Fibroblast of skin of back (primary cell): ENCODE measurements at places on chromosomes 13 and 19.
A peak's percentile ranks its signal among the peaks of the same experiment; 100 is the strongest.

DNA sequence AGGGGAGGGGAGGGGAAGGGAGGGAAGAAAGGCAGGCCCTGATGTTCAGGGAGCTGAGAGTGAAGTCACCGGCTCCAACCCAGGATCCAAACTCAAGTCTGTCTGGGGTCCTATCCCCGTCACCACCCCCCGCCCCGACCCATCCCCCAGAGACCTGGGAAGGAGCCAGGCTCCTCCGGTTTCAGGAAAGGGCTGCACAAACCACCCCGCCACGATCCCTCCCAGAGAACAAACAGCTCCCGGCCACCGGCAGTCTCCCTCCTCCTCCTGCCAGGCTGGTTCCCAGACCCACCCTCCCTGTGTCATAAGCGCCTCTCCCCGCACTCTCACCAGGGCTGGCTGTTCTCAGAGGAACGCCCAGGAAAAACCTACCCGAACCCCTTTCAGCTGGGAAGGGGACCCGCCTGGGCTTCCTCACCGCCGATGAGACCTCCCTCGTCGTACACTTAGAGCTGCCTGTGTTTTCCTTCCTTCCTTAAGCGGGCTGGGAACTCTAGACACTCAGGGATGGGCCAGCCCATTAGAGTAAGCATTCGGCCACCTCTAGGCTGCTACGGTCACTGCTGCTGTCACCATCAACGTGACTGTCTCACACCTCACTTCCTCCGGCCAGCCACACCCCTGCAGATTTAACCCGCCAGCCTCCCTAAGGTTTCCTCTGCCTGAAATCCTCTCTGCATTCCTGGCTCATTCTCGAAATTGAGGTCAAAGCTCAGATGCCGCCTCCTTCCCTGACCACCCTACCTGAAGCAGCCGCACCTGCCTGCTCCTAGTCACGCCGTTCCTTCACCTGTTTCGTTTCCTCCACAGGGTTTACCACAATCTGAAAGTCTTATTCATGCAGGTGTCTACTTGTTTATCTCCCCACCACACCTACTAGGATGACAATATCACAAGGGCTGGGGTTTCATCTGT is 6.3 kb upstream of the RDH13 start:
- peak; percentile 40 for DNase-seq

- DNase-seq, result peak; percentile 36
Measured at GRCh38 chr19:17234911-17235299, 8.9 kb downstream of the OCEL1 start.

DNA sequence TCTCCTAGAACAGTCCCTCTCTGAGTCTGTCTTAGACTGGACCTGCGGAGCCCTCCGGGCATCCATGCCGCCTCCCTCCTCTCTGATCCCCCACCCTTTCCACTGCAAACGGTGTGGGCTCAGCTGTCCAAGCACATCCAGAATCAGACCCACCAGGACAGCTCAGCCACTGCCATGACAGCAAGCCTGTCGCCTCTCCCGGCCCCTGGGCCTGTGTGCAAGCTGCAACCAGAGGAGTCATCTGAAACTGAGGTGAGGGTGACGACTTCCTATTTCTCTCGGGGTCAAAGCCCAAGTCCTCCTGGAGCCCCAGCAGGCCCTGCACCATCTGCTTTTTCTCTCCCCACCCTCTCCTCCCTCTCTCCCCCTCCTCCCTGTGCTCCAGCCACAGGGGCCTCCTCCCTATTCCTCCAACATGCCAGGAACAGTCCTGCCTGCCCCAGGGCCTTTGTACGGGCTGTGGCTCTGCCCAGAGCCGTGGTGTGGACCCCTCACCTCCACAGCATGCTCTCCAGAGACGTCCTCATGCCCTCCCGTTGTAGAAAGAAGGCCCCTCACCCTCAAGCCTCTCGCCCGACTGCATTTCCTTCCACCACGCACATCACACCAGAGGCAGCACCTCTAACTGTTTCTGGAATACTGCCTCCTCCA is 23.5 kb upstream of the MYDGF start:
- DNase-seq, result no peak

- no peak for DNase-seq
Measured at GRCh38 chr19:16807549-16808284, 21.5 kb upstream of the SIN3B start.

DNA sequence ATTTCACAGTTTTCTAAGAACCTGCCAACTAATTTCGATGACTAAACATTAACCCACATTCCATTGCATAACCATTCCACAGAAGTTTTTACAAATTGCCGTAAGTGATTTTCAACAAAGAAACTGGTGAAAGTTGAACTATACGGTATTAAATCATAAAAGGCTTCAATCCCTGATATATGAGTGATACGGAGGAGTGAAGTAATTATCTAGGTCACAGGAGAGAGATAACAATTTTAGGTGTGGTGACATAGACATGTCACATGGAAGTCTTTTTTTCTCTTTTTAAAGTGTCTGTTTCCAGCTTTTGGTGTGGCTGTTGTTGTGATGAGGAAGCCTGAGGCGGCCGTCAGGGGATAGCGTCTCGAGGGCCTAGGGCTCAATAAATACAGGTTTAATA is 29.4 kb downstream of the TBC1D4 start:
- DNase-seq, result no peak

DNA sequence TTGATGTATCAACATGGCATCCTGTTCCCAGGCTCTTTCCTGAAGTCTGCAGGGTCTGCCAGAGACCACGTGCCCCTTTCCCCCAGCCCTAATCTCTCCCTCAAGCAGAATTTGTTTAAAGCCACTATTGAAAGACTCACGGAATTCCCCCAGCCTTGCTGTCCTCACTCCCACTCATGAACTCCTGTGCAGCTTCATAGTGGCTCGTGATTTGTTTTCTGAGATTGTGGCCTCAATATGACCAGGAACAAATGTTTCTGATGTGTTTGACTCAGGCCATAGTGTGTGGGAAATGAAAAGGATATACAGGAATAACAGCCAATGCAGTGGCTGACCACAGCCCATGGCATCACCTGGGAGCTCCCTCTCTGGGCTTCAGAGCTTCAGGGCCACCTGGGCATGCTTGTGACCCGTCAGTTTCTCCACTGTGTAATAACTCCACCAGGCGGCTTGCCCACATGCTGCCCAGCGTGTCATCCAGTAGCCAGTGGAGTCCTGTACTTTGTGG is 8.1 kb upstream of the SERPINE3 start:
- DNase-seq, result no peak

DNA sequence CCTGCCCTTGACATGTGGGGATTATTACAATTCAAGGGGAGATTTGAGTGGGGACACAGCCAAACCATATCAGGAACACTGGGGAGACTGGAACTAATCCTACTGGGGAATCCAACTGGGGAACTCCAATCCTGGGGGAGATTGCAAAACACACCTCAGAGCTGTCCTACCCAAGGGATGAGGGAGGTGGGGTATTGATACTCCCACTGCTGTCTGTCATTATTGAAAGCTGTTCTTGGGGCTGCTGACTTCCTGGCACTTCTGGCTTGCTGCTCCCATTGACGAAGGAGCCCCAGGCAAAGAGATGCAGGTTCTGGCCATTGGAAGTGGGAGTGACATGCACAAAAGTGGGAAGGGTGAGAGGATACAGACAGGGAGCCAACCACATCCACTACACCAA is 24.7 kb upstream of the POP4 start:
- no peak for DNase-seq

DNA sequence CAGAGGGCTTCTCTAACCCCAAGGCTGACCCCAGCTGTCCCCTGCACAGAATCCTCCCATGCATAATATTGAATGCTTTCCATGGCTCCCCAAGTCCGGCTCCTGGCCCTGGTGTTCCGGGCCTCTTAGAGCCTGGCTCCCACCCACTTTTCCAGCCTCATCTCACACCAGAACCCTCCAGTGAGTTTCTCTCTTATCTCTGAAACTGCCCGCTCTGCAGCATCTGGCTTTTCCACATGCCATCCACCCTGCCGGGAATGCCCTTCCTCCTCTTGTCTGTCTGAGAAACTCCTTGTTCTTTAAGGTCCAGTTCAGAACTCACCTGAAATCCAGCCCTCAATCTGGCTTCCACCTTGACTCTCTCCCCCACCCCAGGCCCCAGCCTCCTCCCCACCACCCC is 6.8 kb downstream of the SYNGR4 start:
- no peak for DNase-seq

DNA sequence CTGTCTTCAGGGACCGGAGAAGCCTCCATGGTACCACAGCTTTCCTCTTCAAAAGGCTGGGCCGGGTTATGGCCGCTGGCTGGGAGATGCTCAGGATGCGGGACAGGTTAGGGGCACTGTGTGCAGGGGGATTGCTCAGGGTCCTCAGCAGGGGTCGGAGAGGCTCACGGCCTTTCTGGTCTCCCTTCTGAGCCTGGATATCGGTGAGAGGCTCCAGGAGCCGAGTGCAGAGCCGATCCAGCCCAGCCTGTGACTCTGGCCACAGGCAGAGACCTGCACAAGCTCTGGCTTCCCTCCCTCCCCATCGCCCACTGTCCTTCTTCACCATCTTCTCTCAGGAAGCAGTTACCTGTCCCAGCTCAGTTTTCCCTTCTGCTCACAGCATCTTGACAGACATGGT is 306.0 kb downstream of the ZNF536 start:
- DNase-seq, result no peak
